ENCODE measurements at places on chromosomes 7 and 10.

DNA sequence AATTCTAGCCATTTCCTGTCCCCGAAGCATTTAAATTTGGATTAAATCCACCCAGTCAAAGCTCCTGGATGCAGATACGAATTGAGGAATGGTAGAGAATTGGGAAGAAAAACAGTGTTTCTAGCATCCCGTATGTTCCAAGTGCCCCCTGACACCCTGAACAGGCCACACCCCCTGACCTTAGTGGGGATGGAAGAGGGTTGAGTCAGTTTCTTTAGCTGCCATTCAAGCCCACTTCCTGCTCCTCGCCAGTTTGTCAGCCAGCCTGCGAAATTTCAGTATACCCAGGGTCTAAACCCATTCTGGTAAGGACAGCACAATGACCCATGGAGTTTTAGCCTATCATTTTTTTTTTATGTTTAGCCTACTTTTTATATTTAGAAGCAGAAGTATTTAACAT is 101.1 kb downstream of the PKD1L1 start:
- no peak for DNase-seq

DNA sequence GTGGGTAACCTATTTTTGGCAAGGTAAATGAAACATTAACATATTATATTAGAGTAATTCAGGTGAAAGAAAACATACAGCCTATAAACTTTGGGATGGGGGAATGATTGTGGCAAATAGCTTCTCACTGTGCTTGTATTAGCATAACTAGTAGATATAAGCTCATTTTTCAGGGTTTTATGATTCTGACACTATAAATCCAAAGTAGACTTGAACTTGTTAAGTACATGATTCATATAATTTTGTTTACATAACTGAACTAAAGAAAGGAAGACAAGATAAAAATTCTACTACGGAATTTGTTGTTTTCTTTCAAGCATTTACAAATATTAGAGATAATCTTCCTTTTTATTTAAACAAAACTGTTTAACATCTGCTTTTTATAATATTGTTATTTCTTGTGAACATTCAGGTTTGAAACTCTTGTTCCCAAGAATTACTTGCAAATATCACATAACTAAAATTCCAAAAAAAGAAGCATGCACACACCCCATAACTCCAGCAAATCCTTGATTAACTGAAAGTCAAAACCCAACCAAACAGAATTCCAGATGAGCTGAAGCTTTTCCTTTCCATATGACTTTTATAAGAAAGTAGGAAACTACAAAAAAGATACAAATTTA is 142.3 kb downstream of the JAZF1 start:
- DNase-seq, result no peak

- no peak for DNase-seq
These were observed 5.5 kb downstream of the DNTT start for GRCh38 chr10:96309628-96310320.

DNA sequence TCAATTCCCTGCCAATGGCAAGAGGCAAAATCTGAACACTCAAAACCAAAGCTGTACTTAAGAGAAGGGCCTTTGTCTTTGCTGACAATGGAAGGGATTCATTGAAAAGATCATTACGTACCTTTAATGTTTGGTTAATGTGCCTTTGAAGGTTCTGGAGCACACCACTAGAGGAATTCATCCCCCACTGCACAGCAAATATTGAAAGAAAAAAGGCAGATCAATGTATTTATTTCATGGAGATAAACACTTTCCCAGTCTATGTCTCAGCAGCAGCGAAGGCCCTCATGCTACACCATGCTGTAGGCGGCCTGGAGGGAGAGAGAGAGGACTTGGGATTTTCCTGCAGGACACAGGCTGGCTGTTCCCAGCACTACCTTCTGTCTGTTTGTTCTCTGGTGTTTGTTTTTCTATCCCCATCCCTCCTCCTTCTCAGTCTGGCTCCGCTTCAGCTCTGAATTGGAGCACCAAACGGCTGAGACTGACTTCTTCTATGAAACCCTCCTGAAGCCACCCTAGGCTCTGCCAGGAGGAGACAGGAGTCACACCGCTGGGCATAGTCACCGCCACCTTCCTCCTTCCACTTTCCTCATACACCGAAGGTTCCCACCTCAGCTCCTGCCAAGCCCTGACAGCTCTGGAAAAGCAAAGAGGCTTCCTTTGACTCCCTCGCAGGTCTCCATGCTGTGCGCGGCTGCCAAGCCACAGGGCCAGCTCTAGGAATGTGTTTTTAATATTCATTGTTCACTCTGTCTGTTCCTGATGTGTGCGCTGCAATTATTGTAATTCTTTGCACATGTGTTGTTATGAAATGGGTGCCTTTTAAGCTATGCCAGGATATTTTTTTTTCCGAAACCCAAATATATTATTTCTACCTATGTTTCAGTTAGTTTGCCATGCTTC is 301.5 kb downstream of the FZD1 start:
- no peak for DNase-seq

Data from myocyte (in vitro differentiated cells).